ENCODE measurements at places on chromosomes 1 and 21.

- DNase-seq = peak; percentile 86
Measured at GRCh38 chr1:50348449-50349241, 74.6 kb downstream of the DMRTA2 start.

DNA sequence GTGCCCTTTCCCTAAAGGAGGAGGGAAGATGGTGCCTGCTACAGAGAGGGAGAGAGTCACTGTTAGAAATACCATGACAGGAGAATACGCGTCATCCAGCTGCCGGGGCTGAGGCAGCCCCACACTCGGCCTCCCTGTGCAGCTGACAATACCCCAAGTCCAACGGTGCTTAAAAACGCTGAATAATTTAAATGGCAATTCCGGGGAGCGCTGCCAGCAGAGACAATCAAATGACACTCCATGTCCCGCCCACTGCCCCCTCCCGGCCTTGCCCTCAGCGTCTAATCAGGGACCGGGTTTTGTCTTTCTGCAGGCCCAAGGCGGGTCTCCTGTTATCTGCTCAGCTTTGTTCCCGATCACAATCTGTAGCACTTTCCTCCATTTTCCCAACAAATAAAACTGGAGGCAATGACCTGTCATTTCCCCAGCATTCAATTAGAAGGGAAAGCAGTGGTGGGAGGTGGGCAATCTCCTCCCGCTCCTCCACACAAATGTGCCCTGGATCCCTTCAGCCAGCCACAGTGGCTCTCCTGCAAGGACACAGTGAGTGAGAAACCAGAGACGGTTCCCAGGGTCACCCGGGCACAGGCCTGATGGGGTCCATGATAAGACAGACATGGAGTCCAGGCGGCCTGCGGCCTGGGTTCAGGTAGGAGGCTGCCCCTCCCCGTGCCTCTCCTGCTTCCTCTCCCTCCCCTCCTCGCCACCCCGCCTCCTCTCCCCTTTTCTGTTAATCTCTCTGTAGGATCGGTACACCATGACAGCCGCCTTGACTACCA, 42.7 kb upstream of the AJAP1 start:
- DNase-seq = no peak

- DNase-seq = peak; percentile 79
Measured at GRCh38 chr1:60281360-60281932, 207.9 kb upstream of the C1orf87 start.

GRCh38 chr1:25447547-25447946, 16.9 kb downstream of the MACO1 start:
- DNase-seq = no peak

GRCh38 chr1:41152622-41153044, 89.5 kb downstream of the SCMH1 start:
- DNase-seq = peak; percentile 80

- DNase-seq = no peak
Measured at GRCh38 chr1:58785442-58786058, 1.7 kb upstream of the JUN start.

- peak; percentile 27 for DNase-seq
Measured at GRCh38 chr1:184972315-184973055, 1.8 kb downstream of the NIBAN1 start.

DNA sequence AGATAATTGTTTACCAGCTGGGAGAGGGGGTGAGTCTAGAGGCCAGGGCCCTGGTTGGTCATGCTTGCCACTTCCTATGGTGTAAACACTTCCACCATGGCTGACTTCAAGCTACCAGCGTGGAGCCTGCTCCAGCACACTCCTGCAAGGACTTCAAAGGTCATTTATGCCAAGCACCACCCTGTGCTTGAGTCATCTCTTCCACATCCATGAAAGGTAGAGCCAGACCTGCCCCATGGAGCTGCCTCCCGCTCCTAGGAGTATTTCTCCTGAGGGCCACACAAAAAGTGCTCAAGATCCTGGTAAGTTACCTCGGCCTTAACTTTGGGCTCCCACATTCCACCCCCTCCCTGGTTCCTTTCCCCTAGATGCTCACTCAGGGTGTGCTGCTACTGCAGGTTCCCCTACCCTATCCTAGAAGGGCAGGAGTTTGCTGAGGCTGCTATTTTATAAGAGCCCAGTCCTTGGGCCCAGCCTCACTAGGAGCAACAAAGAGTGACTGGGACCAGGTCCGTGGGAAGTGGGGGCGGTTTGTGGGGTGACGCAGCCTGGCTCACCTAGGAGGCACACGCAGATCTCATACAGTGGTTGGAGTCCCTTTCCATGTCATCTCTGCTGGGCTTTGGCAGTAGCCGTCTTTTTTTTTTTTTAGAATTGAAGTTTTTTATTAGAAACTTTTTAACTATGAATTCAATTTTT, 2.4 kb downstream of the RAB7B start:
- peak; percentile 53 for DNase-seq

DNA sequence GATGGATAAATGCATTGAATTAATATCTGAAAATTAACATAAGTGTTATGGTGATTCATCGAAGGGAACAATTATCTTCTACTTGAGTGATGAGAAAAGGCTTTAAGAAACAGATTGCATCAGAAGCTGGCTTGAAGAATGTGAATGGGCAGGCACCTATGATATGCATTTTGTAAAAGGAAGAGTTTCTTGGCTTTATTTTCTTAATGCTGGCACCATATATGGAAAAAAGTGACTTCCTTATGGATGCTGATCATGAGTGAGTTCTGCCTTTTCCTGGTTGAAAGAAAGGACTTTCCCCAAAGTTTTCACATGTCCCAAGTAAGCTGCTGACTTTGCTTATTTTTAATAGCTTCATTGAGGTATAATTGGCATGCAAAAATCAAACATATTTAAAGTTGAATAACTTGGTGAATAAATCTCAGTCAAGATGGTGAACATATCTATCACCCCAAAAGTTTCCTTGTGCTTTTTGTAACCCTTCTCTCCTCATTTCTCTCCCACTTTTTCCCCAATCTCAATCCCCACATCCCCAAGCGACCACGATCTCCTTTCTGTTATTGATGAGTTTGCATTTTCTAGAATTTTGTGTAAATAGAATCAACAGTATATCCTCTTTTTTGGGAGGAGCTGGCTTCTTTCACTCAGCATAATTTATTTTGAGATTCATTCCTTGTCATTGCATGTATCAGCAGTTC, 74.2 kb downstream of the SPATA46 start:
- no peak for DNase-seq

DNA sequence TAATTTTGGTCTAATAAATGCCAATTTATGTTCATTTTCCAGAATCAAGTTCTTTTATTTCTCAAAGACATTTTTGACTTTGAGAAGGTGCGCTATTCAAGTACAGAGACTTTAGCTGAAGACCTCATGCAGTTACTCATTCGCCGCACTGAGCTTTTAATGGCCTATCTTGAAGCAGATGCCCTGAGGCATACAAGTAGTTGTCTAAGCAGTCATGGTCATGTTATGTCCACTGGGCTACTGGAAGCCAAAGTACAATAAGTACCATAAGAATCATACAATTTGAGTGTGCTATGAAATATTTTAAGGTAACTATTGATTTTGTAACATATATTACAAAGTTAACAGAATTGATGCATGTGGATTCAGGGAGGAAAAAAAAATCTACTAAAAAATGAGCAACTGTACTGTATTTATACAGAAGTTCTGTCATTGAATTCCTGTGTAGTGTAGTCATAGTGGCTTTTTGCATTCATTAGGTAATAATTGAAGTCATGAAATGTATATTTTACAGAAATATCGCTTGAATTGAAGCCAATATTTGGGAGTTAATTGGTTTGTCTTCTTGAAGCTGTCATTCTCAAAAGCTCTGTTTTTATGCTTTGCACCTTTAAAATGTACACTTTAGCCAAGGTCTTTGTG, 13.5 kb upstream of the NEXN start:
- no peak for DNase-seq

- no peak for DNase-seq
Measured at GRCh38 chr21:37615962-37616361, 249.4 kb downstream of the DYRK1A start.

GRCh38 chr1:99843760-99844159, 6.4 kb upstream of the AGL start:
- DNase-seq = no peak

GRCh38 chr1:157142201-157142600, 4.0 kb upstream of the ETV3 start:
- DNase-seq = no peak

DNA sequence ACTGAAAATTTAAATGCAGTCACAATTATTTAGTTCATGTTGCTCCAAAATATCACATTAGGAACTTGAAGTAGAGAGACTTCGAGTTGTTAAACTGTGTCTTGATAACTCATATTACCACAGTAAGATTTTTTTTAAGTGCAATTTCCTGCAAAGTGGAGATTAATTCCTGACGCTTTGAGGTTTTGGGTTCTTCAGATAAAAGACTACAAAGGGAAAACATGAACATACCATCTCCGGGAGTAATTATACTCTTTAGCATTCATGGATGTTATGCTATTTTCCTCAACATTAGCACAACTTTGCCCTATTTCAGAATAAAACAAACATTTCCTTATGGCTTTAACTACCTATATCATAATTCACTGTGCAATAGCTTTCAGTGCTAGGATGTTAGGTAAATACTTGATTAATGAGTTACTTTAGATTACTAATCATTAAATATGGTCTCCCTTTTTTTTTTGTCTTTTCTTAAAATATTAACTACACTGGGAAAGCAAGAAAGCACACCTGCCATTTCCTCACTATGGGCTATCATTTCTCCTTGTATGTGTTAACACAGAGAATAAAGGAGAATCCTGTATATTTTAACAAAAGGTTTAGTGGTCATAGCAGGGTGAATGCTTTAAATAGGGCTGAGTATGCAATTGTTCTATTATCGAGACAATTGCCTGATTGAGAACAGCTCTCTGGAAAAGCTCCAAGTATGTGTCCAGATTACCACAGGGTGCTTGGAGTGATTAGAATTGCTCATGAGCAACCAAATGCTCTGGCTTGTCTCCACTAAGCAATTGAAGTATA, 252.5 kb upstream of the C1orf105 start:
- peak; percentile 40 for DNase-seq

GRCh38 chr1:108644984-108645383, 15.9 kb downstream of the HENMT1 start:
- DNase-seq = no peak

DNA sequence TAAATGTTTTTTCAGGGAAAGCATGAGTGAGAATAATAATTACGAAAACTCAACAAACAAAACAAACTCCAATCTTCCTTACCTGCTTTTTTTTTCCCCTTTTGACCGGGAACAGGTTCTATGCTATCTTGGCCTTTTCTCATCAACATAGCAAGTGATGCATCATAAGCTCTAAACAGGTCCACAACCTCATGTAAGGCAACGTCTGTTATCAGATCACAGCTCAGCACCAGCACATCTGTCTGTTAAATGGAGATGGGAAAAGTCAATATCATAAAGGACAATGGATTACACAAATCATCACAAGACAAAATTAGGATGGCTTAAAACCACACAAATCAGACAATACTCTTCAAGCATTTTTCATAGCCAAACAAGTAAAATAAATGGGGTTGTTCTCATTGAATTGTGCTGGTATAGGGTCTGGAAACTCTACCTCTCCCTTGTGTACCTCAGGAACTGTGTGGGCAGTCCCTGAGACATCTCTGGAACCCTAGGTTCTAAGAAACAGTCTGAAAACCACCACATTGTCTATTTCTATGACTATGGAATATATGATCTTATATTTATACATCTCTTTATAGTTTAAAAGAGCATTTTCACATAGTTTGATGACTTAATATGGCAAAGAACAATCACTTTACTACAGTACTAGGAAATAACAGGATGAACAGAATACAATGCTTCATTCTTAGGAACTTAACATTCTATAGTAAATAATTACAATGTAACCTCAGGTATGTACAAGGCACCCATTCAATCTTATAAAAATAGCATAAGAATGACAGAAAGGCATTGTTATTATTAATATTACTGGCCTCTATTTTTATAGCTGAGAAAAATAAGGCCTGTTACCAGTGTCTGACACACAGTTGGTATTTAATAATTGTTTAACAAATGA, 44.7 kb downstream of the EIF2B3 start:
- no peak for DNase-seq

GRCh38 chr1:167726008-167726407, 4.2 kb downstream of the MPZL1 start:
- no peak for DNase-seq

GRCh38 chr1:202361701-202362100, 13.2 kb downstream of the PPP1R12B start:
- DNase-seq = no peak

DNA sequence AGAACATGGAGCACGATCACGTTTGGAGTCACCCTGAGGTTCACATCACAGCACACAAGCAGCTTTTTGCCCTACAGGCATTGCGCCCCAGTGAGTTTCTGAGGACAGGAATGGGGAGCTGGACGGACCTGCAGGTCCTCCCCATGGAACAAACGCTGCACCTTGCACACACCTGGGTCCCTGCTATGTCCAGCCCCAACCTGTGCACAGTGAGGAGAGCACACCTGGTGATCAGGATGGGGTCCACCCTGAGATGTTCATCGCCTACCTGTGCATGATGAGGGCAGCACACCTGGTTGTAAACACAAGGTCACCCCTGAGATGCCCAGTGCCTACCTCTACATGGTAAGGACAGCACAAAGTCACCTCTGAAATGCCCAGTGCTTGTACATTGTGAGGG, 45.9 kb downstream of the TCP10L start:
- no peak for DNase-seq

DNA sequence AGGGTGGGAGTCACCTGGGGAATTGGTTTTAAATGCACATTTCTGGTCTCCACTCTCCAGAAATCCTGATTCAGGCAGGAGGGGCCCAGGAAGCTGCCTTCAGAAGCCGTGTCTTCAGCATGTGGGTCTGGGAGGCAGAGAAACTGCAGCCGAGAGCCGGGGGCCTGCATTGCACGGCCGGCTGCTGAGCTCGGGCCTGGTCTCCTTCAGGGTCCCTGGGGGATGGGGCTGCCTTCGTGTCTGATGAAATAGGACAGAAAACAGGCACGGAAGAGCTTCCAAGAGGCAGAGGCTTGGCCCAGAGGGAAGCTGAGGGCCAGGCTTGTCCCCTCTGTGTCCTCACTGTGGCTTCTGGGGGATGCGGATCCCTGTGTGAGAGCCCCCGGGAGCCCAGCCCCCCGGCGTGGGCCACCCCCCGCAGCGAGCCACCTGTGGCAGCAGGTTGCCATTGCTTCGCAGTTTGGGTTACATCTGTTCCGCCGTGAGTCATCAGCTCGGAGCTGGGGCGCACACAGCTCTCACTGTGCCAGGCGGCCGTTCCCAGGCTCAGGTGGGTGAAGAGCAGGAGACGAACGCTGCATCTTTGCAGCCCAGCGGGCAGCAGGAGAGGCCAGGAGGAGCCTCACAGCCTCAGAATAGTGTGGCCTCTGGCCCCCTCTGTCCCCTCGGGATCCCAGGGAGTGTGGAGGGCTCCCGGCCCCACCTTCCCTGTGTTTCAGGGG, 72.4 kb downstream of the AJAP1 start:
- no peak for DNase-seq

- no peak for DNase-seq
Measured at GRCh38 chr1:230459465-230459864, 33.3 kb upstream of the PGBD5 start.

DNA sequence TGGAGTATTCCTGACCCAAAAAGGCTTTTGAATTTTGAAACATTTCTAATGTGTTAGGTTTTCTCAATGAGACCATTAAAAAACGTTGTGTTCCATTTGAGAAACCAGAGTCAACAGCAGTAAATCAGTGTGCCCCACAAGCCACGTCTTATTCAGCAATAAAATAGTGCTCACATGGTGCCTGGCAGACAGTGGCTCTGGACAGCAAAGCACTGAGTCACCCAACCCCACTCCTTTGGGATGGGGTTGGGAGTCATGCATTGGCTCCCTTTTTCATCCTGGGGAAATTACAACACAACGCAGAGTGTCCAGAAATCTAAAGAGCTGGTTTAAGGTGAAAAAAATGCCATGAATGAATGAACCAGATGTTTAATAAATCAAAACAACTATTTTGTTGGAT, 46.5 kb downstream of the KCNJ15 start:
- DNase-seq = peak; percentile 83

- DNase-seq = no peak
Measured at GRCh38 chr1:119516680-119517079, 9.7 kb downstream of the HSD3B1 start.
